ENCODE measurements at places on chromosomes 3 and 15.

DNA sequence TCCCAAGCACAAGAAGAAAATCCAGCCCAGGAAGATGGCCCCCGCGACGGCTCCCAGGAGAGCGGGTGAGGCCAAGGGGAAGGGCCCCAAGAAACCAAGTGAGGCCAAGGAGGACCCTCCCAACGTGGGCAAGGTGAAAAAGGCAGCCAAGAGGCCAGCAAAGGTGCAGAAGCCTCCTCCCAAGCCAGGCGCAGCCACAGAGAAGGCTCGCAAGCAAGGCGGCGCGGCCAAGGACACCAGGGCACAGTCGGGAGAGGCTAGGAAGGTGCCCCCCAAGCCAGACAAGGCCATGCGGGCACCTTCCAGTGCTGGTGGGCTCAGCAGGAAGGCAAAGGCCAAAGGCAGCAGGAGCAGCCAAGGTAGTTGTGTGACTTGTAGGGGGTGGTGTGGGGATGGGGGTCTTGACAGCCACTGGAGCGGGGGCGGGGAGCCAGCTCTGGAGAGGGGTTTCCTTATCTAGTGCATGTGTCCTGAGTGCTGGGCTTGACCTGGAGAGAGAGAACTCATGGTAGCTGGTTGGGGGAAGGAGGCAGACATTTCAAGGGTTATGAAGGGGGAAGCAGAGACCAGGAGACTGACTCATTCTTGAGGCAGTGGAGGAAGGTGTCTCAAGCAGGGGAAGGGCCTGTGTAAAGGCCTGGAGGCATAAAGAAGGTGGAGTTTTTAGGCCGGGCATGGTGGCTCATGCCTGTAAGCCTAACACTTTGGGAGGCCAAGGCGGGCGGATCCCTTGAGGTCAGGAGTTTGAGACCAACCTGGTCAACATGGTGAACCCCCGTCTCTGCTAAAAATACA is 6.2 kb downstream of the H1-8 start:
- DNase-seq: no peak

DNA sequence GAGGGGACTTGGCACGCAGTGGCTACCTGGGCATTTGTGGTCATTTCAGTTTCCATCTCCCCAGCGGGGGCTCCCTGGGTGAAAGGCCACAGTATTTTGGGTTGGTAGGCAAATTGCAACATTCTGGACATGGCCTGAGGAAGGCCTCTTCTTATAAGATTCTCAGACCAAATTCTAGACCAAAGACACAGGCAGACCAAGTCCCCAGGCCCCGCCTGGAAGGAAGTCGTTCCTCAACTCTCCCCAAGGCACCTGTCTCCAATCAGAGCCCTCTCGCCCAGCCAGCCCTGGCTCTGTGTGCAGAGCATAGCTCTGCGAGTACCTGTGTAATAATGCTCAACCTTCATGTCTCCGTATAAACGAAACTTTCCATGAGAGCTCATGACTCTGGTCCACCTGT is 53.1 kb downstream of the GRIP2 start:
- DNase-seq: no peak

DNA sequence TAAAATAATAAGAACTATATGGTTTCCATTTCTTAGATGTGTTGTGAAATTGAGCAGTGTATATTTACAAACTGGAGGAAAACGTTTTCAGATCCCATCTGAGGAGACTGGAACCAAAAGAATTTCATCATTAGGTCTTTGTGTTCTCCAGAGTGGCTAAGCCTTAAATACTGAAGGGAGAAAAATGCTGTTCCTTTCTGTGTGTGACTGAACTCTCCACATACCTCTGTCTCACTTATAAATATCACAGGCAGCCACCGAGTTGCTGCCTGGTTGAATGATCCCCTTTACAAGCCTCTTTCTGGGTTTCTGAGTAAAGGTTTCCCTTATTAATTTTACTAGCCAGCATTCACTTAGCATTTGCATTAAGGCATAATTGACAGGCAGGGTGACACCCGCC is 913.9 kb upstream of the NR2F2 start:
- DNase-seq: no peak

- DNase-seq: no peak
These were observed 23.0 kb downstream of the KY start for GRCh38 chr3:134627831-134628230.

DNA sequence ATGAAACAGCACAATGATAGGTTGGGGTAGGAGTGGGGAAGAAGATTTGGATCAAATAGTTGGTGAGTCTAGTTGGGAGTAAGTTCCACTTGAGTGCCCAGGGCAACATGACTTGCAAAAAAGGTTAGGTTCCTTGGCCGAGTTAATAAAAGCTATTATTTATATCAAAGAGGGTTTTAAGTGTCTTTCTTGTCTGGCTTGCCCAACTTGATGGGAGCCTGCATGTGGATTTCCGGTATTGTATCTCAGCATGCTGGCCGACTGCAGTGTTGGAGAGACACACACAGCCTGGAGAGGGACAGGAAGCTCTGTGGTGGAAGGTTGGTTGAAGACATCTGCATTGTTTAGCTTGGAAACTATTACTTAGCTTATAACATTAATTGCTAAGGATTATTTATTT is 449.5 kb upstream of the TBL1XR1 start:
- DNase-seq: no peak

DNA sequence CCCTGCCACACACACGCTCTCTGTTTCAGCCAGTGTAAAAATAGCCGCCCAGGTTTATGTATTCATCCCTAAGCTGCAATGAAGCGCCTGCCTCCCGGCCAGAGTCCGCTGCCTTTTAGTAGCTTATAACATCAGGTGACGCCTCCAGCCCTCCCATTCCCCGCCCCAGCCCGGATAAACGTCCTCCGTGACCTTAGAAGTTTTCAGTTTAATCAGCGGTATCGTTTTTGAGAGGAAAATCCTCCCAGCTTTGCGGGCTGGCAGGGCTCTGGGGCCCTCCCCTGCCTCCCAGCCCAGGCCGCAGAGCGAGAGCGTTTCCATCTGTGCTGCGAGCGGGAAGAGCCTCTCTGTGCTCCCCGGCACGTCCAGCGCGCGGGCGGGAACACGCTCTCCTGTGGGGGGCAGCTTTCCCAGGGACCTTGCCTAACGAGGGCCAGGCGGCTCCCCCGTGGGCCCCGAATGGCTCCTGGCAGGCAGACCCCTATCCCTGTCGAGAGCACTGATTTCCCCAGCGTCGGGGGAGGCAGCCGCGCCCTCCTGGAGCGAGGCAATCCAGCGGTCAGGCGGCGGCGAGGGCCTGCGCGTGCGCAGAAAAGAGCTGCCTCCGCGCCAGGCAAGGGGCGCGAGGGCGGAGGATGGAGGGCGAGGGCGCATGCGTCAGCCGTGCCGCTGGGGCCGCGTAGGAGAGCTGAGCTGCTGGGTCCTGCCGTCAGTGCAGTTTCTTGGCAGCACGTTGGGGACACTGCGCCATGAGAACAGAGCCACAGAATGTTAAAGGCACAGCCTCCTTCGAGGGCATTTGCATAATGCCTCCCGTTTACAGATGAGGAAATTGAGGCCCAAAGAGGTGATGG is 71.1 kb downstream of the CCNL1 start:
- peak; percentile 84 for DNase-seq

GRCh38 chr3:171963546-171963945 is 75.8 kb upstream of the FNDC3B start:
- DNase-seq: no peak

- DNase-seq: no peak
These were observed 47.7 kb upstream of the CLDN18 start for GRCh38 chr3:137962251-137962650.

DNA sequence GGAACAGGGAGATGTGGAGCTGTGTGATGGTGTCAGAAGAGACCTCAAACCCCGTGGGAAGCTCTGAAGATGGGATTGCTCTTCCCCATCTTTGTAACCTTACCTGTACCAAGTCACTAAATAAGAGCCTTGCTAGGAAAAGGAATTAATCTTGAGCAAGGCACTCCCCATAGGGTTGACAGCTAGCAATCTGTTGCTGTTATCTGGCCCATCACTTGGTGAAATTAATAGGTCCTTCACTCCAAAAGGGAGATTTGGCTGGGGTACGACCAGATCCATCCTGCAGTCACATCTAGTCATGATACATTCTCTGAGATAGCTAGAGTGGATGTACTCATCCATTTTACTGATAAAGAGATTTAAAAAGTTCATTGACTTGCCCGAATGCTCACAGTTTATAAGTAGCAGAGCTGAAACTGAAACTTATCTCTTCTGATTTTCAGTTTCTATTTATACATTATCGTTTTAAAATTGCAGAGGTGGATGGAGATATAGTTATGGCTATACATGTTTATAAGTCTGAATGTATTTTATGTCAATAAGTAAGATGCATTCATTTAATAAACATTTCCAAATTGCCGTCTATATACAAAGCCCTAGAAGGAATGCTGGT is 299.1 kb upstream of the MCTP2 start:
- DNase-seq: no peak

DNA sequence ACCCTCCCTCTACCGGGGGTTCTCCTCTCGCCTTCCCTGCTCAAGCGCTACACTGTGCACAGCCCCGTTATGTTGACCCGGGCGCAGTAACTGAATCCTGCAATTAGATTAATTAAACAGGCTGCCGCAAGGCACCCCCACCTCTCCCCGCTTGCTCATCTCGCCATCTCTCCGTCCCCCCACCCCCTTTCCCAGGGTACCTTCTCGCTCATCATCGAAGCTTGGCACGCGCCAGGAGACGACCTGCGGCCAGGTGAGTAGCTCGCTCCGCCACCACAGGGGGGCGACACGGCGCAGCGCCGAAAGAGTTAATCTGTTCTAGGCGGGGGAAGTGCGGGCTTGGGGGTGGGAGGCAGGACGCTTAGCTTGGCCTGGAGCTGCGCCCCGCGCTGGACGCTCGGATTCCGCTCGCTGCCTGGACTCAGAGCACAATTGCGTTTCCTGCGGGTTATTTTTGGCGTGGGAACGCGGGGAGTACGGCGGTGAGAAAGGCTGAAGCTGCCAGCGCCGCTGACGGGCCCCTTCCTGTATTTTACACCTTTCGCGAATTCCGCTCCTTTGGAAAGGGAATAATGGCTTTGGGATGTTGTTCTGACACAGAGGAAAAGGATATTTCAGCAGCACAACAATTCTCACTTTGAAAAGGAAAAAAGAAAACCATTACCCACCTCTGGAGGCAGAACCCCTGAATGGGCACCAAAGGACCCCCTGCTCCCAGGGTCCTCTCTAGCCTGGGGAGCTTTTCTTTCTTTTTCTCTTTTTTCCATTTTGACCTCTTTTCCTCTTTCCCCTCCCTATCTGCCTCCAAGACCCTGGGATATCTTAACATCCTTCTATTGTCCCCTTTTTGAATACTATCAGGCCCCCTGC is 1.5 kb downstream of the DLL4 start:
- DNase-seq: no peak

- DNase-seq: peak; percentile 37
These were observed 23.2 kb downstream of the RPLP1 start for GRCh38 chr15:69475769-69476358.

DNA sequence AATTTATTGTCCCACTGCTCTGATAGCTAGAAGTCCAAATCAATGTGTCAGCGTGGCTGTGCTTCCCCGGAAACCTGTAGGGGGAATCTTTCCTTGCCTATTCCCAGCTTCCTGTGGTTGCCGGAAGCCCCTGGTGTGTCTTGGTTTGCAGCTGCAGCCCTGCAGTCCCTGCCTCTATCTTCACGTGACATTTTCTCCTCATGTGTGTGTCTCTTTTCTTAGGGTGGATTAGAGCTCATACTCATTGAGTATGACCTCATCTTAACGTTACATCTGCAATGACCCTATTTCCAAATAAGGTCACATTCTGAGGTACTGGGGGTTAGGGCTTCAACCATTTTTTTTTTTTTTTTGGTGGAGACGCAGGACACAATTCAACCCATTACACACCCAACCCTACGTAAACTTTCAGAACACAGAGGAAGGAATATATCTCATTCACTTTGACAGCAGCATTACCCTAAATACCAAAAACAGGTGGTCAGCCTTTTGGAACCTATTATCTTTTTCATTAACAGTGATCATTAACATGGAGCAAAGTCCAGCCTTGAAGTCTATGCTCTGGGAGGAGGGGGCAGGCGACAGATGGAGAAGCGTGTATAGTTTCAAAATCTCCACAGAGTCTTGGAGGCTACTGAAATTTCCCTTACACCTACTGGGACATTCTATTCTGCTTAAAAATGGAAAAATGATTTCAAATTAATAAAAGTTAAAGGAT is 88.6 kb downstream of the RYK start:
- no peak for DNase-seq

- no peak for DNase-seq
These were observed 46.2 kb downstream of the C3orf38 start for GRCh38 chr3:88195951-88196434.

DNA sequence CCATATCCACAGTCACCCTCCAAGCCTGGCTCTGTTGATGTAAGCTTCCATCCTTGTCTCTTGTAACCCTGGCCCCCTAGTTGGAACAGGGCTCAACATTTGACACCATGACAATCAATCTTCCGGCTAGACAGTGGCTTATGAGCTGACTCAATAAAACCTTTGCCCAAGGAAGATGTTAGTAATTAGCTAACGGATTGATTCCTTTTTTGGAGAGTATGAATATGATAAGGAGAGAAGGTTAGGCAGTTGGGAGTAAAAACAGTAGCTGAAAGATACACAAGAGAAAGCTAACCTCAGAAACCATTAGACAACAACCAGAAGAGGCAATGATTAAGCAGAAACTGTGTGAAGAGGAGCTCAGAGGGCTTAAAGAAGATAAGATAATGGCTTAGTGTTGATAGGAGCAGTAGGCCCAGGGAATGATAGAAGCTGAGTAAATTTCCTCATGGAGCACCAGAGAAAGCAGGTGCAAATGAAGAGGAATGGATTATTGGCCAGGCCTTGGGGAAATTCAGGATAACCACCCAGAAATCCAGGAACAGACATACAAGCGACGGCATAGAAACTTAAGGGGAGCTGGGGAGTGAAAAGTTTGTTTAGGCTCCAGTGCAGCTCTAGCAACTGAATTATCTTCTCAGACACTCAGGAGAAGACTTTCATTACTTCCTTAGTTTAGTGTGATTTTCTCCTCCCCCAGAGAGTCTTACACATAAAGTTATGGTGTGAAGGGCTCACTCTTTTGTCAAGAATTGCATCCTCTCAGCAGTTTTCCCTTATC is 7.8 kb upstream of the RFX7 start:
- DNase-seq: no peak

- no peak for DNase-seq
These were observed 34.7 kb upstream of the TUBGCP5 start for GRCh38 chr15:23073890-23074646.

- no peak for DNase-seq
These were observed at the start of gene BOC for GRCh38 chr3:113211330-113212149. TSS of gene BOC (plus strand) at chr3:113211557. CDS start at chr3:113249803, 38,246 bp downstream.

DNA sequence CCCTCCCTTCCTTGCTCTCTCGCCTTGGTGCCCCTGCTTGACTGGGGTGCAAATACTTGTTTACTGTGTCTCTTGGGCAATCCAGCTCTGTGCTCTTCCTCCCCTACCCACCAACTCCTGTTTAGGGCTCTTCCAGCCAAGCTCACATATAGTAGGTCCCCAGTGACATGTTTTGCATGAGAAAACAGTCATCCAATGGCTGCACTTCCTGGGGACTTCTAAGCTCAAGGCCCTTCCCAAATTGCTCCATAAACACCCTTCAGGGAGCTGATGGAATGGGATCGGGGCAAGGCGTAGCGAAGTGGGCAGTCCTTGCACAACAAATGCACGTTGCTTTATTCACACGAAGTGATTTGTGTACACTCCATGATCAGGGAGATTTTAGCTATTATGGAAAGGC is 9.4 kb upstream of the COPG1 start:
- no peak for DNase-seq

Data from activated CD8-positive, alpha-beta memory T cell treated with anti-CD3 and anti-CD28 coated beads for 1 hour (primary cell).